Kidney (tissue), 22 donors: ENCODE measurements at places on chromosomes 6 and 20.

- no peaks in the 10 kb centered on the region for H3K36me3 ChIP-seq
- H3K4me3 ChIP-seq: no peak overlapping the region
- no peaks in the 10 kb centered on the region for H3K4me1 ChIP-seq
- no peak overlapping the region for H3K27ac ChIP-seq
- H3K27me3 ChIP-seq: no peaks in the 10 kb centered on the region
These were observed 22.2 kb upstream of the GABRR1 start for GRCh38 chr6:89239338-89239737.

DNA sequence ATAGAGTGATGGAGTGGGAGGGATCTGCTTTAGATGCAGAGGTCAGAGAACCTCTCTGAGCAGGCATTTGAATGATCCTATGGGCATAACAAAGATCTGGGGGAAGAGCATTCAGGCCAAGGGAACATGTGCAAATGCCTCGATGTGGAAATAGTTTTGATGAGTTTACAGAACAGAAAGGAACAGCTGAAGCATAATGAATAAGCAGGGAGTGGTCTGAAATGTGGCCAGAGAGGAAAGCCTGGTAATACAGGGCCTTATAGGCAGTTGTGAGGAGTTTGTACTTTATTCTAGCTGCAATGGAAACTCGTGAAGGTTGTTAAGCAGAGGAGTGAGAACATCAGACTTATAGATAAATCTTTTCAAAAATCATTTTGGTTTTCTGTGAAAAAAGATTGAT, 33.0 kb upstream of the ME1 start:
- H3K36me3 ChIP-seq: no peaks in the 10 kb centered on the region
- no peak overlapping the region for H3K27ac ChIP-seq
- H3K4me1 ChIP-seq: no peaks in the 10 kb centered on the region

- H3K36me3 ChIP-seq: no peaks in the 10 kb centered on the region
- H3K27me3 ChIP-seq: no peaks in the 10 kb centered on the region
- H3K27ac ChIP-seq: no peak overlapping the region
These were observed 114.2 kb downstream of the PLEKHG1 start for GRCh38 chr6:150713931-150714330.

GRCh38 chr6:143195349-143195845, 134.7 kb downstream of the AIG1 start:
- H3K4me3 ChIP-seq: no peak overlapping the region
- no peaks in the 10 kb centered on the region for H3K36me3 ChIP-seq
- no peaks in the 10 kb centered on the region for H3K4me1 ChIP-seq
- H3K27ac ChIP-seq: no peak overlapping the region
